Brain microvascular endothelial cell (primary cell): ENCODE measurements at places on chromosomes 6 and 20.

- DNase-seq: no peak
Measured at GRCh38 chr6:16292942-16293341, 54.6 kb downstream of the GMPR start.

GRCh38 chr20:22578221-22579118 is 5.9 kb downstream of the FOXA2 start:
- DNase-seq: no peak

DNA sequence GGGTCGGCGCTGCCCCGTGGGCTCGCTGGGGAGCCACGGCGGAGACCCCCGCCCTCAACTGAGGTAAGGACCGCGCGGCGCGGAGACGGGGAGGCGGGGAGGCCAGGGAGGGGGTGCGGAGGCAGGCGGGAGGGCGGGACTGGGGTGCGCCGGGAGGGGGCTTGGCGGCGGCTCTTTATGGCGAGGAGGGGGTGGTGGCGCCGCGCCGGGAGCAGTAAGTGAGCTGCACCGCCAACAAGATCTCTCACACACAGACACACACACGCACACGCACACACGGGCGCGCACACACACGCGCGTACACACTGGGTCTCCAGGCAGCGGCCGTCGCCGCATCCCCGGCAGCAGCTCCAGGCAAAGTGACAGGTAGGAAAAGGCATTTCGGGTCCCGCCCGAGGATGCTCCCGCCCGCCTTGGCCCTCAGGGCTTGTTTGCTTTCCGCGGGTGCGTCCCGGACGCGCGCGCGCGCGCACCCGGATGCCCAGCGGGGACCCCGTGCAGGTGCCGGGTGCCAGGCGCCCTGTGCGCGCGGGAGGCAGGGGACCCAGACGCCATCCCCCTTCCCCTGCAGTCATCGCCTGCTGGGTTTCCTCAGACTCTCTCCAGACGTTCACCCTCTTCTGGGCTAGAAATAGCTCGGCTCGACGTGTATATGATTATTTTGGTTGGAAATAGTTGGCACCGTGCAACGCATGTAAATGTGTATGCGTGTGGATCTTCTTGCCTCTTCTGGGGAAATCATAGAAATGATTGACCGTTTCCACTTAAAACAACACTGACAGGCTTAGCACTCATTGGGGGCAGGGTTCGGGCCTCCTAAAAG is at the start of gene PLCB4:
TSS of gene PLCB4 (plus strand) at position 247 of the 823 bp plus-strand sequence. CDS start 238,728 bp downstream, outside the sequence.
- peak; percentile 10 for DNase-seq

DNA sequence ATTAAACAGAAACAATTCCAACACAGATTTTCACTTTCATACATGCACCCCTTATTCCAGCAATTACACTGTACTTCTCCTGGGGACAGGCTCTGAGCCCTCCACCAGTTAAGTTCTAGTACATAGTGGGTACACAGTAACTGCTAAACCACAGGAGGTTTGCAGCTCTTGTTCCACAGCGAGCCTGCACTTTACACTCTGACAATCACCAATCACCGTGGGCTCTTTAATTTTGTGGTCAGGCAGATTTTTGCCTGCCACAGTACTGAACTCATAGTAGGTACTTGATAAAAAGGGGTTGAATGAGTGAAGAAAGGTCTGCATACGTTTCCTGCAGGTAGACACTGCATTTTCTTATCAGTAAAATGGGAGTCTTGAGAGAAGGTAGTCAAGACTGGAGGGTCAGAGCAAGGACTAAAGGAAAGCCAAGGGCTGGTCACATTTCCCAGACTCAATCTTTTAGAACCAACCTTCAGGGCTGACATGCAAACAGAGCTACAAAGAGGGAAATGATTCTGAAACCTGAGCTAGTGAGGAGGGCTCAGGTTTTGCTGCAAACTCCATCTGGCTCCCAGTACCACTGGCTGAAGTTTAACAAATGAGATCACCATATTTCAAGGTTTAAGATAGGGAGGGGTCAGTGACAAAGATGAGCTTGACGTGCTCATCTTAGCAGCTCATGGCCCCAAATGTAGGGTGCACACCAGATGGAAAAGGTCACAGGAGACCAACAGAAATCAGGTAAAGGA is 404.6 kb downstream of the BTBD9 start:
- DNase-seq: no peak

- DNase-seq: no peak
Measured at GRCh38 chr6:25685896-25686295, 33.9 kb downstream of the SCGN start.

DNA sequence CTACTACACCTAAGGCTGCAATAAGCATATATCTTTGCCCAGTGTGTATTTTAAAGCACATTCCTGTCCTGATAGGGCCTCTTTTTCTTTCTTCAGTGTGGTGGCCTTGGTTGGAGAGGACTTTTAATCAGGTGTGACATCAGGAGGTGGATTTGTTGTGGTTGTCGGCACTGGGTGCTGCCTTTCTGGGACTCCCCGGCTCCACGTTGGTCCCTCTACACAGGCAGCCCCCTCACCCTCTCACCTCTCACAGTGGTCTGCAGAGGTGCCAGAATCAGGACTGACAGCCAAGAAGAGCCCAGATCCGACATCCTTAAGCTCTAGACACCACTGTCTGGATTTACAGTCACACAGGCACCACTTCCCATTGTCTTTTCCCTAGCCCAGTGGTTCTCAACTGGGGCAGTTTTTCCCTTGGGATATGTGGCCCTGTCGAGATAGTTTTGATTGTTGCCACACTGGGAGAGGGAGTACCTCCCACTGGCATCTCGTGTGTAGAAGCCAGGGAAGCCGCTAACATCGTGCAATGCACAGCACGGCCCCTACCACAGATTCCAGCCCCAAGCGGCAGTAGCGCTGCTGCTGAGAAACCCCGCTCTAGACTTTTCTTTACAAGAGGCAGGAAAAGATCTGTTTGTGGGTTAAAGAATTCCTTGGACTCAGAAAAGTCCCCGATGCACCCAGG is 314.1 kb downstream of the QKI start:
- no peak for DNase-seq

GRCh38 chr6:34179106-34179720 is 33.3 kb upstream of the GRM4 start:
- DNase-seq: no peak

DNA sequence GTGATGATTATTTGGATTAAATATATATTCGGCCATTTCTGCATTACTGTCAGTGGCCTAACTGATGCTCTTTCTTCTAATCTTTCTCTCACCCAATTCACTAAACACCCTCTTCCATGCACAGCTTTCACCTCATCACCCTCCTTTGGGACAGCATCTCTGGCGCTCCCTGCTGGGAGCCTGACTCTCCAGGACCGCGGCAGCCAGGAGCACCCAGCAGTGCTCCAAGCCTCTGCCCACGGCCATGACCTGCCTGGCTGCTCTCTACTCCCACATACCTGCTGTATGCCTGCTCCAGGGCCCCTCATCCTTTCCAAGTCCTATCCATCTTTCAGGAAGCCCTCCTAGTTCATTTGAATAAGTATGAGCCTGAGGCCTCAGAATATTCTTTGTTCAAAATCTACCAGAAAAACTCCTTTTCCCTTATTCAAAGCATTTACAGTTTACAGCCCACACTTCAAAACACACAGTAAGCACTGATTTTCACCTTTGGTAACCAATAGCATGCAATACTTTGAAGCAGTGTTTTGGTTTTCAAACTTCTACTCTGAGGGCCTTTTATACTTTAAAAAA is 15.2 kb downstream of the CTCFL start:
- DNase-seq: no peak

DNA sequence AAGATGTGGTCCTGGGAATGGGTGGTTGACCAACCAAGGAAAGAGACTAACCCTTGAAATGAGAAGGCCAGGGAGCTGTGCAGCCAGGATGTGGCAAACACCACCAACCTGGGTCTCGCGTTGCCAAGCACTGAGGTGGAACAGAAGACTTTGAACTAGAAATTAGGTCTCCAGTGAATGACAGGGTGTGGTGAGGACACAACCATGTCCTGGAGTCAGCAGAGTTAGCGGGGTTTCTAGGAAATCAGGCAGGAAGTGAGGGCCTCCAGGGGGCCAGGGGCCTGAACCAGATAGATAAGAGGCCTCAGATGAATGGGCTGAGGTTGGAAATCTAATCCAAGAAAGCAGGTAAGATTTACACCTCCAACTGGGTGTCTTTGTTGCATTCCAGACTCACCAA is 353.3 kb upstream of the ARID1B start:
- no peak for DNase-seq

DNA sequence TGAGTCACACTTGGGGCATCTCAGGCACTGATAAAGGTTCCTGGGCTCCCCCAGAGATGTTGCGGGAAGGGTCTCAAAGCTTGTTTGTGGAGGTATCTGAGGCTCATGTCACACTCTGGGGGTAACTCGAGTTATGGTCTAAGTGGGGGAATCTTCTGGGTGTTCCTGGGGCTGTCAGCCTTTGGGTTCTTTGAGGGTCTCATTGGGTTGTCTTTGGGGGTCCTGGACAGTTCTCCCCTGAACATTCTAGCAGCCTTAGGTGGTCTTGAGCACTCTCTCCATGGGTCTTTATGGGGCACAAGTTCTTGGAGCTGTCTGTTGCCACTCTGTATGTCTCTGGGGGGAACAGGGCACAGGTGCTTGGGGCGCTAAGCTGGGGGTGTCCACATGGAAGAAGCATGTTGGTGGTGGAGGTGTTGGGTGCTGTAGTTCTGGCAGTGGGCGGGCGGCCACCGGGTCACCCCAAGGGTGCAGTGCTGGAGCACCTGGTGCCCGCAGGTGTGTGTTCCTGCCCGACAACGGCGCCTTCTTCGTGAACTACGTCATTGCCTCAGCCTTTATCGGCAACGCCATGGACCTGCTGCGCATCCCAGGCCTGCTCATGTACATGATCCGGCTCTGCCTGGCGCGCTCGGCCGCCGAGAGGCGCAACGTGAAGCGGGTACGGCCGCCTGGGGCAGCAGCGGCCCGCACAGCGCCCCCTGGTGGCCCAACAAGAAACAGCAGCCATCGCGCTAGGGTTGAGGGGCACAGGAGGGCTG is 7.1 kb upstream of the CAPN11 start:
- DNase-seq: peak; percentile 51

- DNase-seq: peak; percentile 10
Measured at GRCh38 chr6:43172104-43173007, 1.3 kb downstream of the SRF start.

DNA sequence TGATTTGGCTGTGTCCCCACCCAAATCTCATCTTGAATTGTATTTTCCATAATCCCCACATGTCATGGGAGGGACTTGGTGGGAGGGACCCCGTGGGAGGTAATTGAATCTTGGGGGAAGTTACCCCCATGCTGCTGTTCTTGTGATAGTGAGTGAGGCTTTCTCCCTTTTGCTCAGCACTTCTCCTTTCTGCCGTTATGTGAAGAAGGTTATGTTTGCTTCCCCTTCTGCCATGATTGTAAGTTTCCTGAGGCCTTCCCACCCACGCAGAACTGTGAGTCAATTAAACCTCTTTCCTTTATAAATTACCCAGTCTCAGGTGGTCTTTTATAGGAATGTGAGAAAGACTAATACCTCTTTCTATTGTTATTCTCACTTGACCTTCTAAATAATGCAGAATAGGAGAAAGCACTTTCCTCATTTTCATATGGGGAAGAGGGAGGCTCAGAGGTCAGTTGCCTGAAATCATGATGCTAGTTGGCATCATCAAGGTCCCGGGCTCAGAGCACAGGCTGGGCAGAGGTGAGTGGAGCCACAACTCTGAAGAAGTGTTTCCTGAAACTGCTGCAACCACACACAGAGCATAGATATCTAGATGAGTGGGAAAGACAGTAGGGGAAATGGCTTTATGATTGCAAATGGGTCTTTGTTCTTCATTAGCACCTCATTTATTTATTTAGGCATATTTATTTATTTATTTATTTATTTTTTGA is 191.0 kb downstream of the QKI start:
- DNase-seq: no peak
